ENCODE measurements at places on chromosomes 2 and 18.

DNA sequence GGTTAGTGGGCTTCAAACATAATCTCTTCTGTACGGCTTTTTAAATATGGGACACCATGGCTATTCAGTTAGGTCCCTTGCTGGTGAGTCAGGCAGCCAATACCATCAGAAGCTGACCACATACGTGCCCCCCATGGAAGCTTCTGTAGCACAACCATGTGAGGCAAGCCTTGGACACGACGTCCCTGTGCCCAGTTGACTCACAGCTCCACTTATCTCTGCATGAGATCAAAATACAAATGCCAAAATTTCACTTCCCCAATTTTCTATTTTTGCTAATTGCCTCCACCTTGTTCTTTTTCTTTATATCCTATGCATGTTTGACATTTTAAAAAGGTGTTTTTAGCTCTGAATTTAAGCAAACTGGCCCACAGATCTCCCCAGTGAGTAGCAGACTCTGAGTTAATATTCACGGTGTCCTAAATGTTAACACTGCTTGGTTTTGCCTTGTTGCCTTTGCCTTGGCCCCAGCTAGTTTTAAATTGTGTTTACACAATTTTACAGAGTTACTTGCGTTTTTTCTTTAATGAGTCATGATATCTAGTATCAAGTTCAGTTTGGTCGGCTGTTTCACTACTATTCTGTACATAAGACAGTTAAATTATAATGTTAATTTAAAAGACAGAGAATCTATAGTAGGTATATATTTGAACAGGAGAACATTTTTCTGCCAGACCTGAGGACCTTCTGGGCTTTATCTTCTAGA, 77.5 kb downstream of the CDCA7 start:
- DNase-seq = peak; percentile 30

DNA sequence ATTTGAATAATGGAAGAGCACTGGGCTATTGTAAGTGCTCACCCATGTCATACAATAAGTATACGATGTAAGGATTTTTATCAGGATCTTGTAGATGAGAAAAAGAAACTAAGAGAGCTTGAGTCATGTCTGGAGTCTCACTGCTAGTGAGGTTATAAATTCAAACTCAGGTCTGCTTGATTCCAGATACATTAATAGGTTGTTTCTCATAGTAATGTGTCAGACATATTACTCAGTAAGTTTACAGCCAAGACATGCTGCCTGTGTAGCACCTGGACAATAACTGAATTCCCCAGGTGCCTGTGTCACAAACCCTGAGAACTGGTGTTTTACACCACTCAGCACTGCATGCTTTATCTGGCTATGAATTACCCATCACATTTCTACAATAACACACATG, 216.9 kb upstream of the LRP1B start:
- DNase-seq = no peak

DNA sequence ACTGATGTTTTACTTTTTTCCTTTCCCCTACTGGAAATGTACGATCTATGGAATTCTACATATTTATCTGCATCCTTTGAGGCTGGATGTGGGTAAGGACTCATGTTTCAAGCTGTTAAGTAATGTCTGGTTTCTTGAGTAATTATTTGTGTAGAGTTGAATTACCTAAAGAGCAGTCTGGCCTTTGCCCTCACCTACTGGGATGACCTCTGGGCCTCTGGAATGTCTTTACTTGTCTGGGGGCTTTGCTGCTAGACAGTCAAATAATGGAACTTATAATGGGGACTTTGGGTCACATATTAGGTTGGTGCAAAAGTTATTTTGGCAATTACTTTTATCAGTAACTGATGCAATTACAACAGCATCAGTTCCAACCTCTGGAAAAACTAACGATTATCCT, 244.7 kb downstream of the CCDC178 start:
- no peak for DNase-seq

DNA sequence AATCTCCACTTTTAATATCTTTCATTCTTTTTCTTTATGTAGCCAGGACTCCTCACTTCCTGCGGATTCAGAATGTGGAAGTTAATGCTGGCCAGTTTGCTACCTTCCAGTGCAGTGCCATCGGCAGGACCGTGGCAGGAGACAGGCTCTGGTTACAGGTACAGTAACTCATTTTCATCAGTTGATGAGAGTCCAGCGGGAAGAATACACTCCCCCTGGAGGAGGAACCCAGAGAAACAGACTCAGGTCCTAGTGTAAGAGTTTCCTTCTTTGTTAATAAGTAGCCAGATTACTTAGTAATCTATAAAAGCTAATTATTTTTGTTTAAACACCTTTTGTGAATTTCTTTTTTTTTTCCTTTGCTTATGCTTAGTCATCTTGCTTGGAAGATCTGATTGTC, 359.4 kb downstream of the PTPRM start:
- no peak for DNase-seq

- no peak for DNase-seq
Measured at GRCh38 chr2:42153944-42154581, 15.1 kb upstream of the EML4 start.

GRCh38 chr2:61177727-61178549, 15.9 kb downstream of the C2orf74 start:
- DNase-seq = peak; percentile 40

- DNase-seq = peak; percentile 70
Measured at GRCh38 chr2:179596018-179596417, 265.4 kb downstream of the ZNF385B start.
